ENCODE measurements at places on chromosomes 4 and X.

DNA sequence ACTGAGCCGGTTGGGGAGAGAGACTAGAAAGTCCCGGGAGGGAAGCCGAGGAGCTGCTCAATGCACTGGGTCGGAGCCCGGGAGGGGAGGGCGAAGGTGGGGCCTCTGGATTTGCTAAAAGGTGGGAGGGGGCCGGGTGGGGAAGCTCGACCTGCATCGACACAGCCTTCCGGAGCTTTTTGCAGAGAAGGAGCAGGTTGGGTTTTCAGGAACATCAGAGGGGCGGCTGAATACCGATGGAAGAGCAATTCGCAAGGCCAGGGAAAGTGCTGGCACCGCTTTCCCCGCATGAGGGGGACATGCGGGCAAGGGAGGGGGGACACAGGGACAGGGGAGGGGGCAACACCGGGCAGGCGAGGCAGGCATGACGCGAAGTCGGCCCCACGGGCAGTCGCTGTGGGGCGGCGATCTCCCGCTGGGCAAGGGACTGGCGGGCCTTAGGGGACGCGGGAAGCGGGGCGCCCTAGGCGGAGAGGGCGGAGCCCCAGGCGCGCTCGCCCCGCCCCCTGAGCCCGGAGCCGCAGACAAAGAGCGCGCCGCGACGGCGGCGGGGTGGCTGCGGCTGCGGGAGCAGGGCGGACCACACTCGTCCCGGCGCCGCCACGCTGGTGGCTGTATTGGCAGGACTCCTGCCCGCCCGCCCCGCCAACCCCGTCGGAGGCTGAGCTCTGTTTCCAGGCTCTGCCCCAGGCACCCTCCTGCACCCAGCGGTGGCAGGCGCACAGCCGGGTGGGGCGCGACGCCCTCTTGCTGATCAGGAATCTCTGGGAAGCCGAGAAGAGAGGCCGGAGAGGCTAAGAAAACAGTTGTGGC lies 11.6 kb downstream of the PDZD4 start:
- peak; percentile 38 for DNase-seq

DNA sequence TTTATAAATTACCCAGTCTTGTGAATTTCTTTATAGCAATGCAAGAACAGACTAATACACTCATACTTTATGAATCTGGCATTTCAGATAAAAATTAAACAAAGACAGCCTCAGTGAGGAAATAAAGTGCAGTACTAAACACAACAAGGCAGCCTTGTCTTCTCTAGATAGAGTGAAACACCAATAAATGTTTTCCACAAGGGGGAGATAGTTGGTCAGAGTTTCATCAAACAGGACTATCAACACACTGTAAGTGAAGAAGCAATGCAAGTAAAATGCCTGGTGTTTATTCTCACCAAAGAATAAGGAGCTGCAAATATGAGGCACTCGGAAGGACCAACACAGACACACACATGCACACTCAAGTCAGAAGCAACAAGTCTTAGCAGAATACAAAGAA lies 62.8 kb downstream of the FAM9B start:
- no peak for DNase-seq

DNA sequence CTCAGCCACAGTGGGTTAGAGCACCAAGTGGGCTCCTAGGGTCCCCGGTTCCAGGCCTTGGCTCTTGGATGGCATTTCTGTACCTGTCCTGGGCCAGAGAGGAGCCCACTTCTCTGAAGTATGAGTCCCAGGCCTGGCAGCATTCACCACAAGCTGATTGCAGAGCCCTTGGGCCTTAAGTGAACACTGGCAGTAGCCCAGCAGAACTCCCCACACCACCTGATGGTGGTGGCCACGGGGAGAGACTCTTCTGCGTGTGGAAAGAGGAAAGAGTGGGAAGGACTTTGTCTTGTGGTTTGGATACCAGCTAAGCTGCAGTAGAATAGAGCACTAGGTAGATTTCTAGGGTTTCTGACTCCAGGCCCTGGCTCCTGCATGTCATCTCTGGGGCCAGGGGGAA lies 104.8 kb downstream of the DLG3 start:
- no peak for DNase-seq

DNA sequence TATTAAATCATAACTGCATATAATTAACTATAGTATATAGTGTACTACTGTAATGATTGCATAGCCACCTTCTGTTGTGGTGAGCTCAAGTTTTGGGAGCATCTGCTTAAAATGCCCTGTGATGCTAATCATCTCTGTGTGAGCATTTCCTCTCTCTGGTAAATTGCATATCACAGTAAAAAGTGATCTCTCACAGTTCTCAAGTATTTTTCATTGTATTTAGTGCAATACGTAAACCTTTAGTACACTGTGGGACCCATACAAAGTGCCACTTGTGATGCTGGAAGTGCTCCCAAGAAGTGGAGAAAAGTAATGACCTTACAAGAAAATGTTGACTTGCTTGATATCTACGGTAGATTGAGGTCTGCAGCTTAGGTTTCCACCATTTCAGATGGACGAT lies 82.0 kb downstream of the WWC2 start:
- no peak for DNase-seq

DNA sequence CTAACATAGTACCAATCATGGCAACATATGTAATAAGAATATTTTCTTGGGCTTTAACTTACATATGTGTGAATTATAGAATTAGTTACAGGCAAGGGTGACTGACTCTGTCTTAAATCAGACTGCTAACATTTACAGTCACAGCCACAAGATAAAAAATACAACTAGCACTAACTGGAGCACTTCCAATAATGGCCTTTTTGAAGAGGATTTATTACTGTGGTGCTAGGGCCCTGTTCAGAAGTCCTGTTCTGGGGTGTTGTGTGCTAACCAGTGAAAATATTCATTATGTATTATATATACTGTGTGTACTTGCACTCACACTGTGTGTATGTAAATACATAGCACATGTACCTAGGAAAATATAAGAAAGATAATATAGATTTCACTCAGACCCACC lies 1611.2 kb downstream of the PCDH18 start:
- no peak for DNase-seq

- no peak for DNase-seq
These were observed 66.3 kb upstream of the ADGRG2 start for GRCh38 chrX:19188566-19188965.

GRCh38 chr4:6258741-6259140 lies 10.9 kb upstream of the WFS1 start:
- DNase-seq, result no peak

GRCh38 chr4:100843910-100844309 lies 326.1 kb upstream of the EMCN start:
- DNase-seq, result no peak

DNA sequence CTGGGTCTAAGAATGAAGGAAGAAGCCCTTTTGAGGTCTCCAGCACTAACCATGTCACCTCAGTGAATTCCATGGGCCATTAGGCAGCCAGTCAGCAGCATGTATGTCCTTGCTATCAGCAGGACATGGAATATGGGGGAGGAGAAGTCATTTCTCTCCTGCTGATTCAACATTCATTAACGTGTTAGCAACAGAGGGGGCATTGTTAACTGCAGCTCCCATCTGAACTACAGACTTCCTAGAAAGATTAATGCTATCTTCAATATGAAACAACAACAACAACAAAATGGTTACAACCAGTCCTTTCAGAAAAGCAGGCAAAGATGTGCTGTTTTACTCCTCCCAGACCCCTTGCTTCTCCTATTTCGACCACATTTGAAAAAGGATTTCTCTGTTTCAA lies 120.4 kb upstream of the SLC34A2 start:
- no peak for DNase-seq

DNA sequence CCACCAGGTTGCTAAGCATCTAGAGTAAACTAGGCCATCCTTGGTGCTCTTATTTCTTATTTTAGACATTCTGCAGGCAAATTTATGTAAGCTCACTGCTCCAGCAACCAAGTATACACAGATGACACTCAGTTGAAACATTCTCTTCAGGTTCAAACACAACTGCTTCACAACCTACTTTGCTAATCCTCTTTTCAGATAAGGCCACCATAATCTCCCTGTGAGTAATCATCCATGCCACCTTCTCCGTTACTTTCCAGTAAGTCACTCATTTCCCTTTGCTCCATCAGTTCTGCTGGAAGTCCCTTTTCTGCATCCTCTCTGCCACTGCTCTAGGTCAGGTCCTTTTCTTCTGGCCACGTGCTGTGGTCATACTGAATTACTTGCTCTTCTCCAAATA lies 120.2 kb upstream of the WDFY3 start:
- DNase-seq, result no peak

GRCh38 chr4:8904666-8905065 lies 33.0 kb upstream of the HMX1 start:
- DNase-seq, result no peak

- DNase-seq, result no peak
These were observed 981.1 kb upstream of the AGA start for GRCh38 chr4:178423366-178423765.

- no peak for DNase-seq
These were observed 87.5 kb downstream of the PPP3CA start for GRCh38 chr4:101259876-101260275.

DNA sequence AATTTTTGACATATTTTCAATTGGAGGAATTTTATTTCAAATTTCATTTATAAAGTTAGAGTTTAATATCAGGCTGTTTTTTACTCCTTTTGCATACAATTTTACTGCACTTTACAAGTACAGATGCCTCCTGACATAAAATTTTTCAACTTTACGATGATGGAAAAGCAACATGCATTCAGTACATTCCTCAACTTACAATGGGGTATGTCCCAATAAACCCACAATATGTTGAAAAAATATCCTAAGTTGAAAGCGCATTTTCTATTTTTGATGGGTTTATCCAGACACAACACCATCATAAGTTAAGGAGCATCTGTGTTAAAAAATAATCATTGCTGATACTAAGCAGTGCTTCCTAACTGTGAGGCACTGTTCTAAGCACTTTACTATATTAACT lies 4.3 kb downstream of the KLHL5 start:
- DNase-seq, result no peak

- DNase-seq, result no peak
These were observed 345.9 kb downstream of the ADGRL3 start for GRCh38 chr4:61545902-61546480.

GRCh38 chr4:16136311-16136710 lies 52.5 kb upstream of the PROM1 start:
- DNase-seq, result no peak

DNA sequence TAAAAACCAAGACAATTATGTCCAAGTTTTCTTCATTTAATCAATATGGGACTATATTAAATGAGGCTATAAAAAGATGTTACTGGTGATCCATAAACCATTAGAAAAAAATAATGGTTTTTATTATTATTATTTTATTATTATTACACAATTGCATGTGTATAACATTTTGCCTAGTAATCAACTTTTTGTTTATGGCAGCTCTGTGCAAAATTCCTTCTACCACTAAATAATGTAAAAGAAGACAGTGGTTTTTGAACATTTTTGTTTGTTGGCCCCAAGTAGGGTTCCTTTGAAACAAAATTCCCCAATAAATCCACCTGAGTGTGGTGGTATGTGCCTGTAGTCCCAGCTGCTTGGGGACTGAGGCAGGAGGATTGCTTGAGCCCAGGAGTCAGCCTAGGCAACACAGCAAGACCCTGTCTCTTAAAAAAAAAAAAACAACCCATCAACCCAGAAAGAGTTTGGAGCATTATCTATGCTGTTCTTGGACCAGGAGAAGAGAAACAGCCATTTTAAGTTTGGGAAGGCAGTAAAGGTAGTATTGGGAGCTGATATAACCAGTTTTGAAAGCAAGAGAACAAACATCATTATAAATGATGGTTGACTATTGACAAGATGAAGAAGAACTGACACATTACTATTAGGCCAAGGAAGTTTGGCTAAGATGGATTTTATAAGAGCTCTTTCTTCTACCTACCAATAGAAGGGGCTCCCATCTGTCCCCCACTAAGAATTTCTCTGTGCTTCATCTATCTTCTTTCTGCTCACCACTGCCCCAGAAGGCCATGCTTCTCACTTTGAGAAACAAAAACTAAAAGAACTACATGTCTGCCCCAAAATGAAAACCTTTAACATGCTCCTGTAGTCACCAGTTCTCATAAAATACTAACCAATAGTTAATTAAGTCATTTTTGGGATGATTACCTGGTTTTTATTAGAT lies 2.2 kb downstream of the TMEM156 start:
- DNase-seq, result no peak

- DNase-seq, result no peak
These were observed 273.5 kb upstream of the PPARGC1A start for GRCh38 chr4:24163314-24163713.

DNA sequence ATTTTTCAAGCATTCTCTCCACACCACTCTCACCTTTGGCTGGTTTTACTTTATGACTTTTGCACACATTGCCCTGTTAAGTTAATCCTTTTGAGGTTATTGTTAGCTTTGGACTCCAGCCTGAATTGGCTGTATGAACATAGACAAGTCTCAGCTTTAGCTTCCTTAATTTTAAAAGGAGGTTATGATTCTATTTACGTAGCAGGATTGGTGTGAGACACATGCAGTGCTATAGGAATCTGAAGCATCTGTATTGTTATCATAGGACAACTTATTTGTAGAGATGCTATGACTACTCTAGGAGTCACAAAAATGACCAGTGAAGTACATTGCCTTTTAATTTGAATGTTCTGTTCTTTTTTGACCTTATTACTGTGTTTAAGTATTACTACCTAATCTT lies 15.7 kb downstream of the PGAM4 start:
- no peak for DNase-seq

DNA sequence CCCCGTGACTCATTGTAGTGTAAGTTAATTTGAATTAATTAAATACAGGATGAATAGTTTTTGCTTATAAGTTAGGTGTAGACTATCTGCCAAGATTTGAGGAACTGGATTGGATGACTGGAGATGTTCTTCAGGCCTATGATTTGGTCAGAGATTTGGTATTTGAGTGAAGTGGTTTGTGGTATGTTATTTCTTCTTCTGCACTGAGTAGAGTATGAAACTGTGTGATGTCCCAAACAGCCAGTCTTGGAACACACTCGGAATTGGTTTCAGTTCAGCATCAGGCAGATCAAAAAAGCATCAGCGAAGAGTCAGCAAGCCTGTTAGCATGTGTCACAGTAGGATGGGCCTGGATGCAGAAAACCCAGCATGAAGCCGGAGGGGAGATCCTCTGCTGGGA lies 294.1 kb downstream of the ARHGAP10 start:
- no peak for DNase-seq

- DNase-seq, result no peak
These were observed 263.8 kb upstream of the LCORL start for GRCh38 chr4:18285357-18285756.

GRCh38 chr4:35925806-35926205 lies 318.5 kb downstream of the ARAP2 start:
- DNase-seq, result no peak

DNA sequence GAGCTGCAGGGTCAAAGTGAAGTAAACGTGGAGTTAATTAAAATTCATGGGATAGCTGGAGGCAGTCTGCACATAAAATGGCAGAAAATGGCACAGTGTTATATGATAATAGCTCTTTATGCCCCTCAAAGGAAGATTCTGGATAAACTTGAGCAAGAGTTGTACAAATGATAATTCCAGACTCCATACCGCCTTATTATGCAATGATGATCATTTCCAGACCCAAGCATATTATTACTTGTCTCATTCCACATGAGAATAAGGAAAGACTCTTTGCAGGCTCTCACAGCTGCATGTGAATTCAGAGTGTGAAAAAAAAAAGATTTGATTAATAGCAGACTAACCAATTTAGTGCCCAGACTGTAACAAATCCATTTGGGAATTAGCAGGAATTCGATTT lies 105.4 kb downstream of the STK32B start:
- no peak for DNase-seq

GRCh38 chr4:145815027-145815612 lies 123.5 kb downstream of the ZNF827 start:
- DNase-seq, result no peak
